Stimulated activated CD4-positive, alpha-beta T cell treated with anti-CD3 and anti-CD28 coated beads, Interleukin-1b, Interleukin-23, amount 100 ng/mL, for 1 hour (primary cell): ENCODE measurements at places on chromosomes 5 and 9.

DNA sequence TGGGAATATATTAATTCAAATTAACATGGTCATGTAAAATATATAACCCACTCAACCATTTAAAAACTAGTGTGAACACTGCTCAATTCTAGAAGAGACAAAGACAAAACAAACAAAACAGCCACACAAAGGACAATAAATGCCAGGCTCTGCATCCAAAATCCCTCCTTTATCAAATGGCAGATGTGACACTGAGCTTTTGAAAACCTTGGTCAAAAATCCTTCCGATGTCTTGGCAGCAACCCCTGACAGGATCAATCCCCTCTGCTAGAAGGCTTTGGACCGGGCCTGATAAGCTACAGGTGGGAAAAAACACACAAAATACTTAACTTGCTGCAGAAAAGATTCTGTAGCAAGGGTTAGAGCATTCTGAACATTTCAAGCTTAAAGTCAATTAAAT lies 61.5 kb downstream of the ZFR start:
- no peak for DNase-seq

- DNase-seq: no peak
Measured at GRCh38 chr5:32713770-32714381, 2.8 kb downstream of the NPR3 start.

GRCh38 chr9:117706421-117707116 lies 2.4 kb downstream of the TLR4 start:
- no peak for DNase-seq

- peak; percentile 30 for DNase-seq
Measured at GRCh38 chr5:138752951-138753793, at the start of gene CTNNA1. Gene CTNNA1 (plus strand): TSS chr5:138753425. CDS start chr5:138781925, 28,500 bp downstream.

GRCh38 chr5:18101532-18101931 lies 467.3 kb downstream of the TAF11L14 start:
- no peak for DNase-seq

GRCh38 chr9:114908104-114908622 lies 22.2 kb downstream of the TNFSF8 start:
- DNase-seq: no peak
